B cell (primary cell): ENCODE measurements at places on chromosomes 7 and 10.
A peak's percentile ranks its signal among the peaks of the same experiment; 100 is the strongest.

GRCh38 chr10:28719789-28720436, 42.6 kb downstream of the BAMBI start:
- no peak for DNase-seq

DNA sequence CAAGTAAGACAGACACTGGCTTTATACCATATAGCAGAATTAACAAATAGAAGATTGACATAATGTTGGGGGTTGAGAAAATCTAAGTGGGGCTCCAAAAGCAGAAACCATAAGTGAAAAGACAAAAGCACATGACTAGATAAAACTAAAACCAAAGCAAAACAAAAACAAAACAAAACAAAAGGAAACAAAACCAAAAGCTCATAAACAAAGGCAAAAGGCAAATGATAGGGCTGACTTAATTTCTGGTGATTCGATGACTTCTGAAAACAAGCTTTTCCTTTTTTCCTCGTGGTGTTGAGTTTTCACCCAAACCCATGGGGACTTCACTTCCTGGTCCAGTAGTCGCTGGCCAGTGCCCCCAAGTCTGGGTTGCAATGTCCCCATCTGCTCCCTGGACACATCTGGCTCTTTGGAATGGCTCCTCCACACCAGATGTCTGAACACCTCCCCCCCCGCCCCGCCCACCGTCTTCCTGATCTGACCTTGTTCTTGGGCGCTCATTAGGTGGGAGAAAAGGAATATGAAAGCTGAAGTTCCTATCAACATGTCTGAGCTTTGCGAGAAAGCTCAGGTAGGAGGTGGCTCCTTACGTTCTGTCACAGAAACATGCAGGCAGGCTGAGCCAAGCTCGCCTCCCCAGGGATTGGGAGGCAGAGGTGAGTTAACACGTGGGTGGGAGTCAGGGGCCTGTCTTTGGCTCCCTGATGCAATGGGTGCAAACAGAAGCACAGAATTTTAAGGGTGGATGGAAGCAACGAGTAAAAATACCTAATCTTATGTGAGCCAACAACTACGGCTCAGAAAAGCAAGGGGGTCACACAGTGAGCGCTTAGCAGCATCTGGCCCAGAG, 121.0 kb downstream of the NEURL1 start:
- DNase-seq = no peak

DNA sequence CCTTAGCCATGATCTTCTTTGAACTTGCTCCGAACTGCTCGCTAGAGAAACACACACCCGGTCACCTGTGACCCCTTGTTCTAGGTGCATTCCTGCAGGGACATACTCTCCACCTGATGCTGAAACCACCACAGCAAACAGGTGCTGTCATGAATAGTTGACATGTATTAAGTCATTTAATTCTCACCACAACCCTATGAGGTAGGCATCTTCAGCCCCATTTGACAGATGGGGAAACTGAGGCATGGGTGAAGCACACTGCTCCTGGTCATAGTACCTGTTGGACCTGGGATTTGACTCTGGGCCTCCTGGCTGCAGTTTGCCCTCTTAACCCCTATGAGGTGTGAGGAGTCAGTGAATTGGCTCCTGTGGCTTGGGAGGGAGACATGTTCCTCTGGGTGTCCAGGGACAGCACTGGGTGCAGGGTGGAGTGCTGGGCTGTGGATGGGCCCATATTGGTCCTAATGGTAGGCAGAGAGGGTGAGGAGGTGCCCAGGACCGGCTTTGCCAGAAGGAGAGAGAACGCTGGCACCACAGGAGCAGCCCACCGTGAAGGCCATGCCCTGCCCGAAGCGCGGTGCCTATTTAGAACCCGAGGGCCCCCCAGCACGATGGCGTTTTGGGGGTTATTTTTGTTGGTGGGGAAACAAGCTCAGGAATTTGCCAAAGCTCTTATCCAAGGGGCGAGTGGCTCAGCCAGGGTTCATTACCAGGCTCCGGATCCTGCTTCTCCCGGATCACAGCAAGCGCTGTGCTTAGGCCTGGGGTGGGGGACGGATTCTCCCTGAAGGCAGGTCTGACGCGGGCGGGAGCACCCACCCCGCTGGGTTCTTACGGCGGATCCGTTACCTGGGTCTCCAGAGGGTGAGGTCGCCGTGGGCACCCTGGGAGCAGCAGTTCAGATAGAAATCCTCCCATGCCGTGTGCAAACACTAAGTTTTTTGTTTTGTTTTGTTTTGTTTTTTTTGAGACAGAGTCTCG, 52.3 kb downstream of the GLRX3 start:
- DNase-seq = no peak

DNA sequence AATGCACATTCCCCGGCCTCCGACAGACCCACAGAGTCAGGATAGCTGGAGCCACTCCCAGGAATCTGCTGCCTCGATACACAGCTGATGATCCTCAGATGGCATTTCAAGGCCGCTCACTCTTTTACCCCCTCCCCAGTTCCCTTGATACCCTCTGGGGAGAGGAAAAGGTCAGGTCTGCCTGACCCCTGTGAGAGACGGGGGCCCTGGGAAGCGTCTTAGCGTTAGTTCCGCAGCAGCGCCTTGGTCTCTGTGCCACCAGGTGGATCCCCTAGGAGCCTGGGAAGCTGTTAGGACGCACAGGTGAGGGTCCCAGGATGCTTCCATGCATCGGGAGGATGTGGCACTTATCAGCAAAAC, 420.5 kb upstream of the FOXK1 start:
- no peak for DNase-seq

DNA sequence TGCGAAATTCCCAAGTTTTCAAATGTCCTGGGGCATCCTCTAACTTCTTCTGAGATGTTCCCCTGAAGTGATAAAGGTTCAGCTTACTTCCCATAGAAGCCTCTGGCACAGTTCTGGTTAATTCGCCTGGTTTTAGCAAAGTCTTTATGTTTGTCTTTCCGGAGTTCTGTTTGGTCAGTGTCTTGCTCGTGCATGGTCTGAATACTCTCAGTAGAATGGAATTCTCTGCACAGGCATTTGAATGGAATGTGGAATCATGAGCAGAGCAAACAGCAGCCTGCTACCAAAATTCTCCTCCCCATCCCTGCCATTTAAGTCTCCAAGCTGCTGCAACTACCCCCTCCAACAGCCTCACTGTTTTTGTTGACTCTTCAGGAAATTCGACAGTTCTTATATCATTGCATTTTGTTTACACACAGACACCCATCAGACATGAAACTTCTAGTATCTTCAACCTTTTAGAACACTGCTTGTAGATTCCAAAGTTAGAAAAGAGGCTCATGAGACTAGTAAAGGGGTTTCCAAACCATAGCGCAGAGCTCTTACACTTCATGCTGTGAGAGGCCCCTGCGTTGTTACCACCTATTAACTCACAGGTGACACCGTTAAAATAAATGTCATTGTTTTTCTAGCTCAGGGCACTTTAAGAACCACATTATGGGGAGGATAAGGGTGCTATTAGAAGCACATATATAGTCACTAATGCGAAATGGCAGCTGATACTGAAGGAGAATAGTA, 129.7 kb downstream of the PLCE1 start:
- no peak for DNase-seq

- no peak for DNase-seq
Observed at GRCh38 chr7:30986738-30987137, 23.0 kb downstream of the GHRHR start.

DNA sequence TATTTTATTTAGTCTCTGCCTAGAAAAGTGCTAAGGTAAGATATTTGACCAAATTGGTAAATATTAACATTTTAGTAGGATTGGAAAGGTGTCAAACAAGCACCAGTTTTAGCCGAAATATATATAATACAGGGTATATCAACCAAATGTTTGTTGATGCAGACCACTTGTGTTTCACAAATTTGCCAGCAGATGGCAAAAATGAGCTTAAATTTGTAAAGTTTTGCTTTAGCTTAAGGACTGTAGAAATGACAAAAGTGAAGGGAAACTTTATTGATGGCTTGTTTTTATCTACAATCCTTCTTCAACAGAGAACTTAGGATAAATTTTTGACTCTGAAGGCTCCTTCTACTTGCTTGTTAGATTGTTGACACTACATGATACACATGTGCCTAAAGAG, 4.8 kb upstream of the POLR1F start:
- DNase-seq = peak; percentile 69

DNA sequence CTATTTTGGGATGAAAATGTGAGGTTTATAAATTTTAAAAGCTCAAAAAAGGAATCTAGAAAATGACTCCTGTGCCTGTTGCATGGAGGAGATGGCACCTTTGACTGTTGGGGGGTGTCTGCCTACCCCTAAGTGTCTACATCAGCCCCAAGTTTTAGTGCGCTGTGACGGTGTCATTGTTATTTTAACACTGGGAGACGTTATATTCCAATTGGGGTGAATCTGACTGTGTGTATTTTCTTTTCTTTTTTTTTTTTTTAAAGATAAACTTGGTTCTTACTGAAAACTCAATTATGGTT, 517 bp downstream of the SRGN start:
- peak; percentile 12 for DNase-seq

- DNase-seq = no peak
Observed at GRCh38 chr7:127914693-127915092, 116.5 kb downstream of the LRRC4 start.

- peak; percentile 42 for DNase-seq
Observed at GRCh38 chr7:362402-363096, 72.6 kb downstream of the FOXL3 start.

- DNase-seq = no peak
Observed at GRCh38 chr10:72083790-72084459, 4.4 kb downstream of the SPOCK2 start.

DNA sequence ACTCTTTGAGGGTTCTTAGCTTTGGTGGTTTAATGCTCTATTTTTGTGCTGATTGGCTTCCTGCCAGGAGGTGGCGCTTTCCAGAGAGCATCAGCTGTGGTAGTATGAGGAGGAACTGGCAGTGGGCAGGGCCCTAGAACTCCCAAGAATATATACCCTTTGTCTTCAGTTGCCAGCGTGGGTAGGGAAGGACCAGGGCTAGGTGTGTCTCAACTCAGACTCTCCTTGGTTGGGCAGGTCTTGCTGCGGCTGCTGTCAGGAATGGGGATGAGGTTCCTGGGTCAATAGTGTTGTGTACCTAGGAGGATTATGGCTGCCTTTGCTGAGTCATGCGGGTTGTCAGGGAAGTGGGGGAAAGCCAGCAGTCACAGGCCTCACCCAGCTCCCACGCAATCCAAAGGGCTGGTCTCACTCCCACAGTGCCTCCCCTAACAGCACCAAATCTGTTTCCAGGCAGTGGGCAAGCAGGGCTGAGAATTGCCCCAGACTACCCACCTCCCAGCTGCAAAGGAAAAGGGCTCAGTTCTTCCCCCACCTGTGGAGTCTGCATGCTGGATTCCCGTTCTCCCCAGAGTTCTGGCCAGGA, 191.5 kb downstream of the PHTF2 start:
- no peak for DNase-seq

DNA sequence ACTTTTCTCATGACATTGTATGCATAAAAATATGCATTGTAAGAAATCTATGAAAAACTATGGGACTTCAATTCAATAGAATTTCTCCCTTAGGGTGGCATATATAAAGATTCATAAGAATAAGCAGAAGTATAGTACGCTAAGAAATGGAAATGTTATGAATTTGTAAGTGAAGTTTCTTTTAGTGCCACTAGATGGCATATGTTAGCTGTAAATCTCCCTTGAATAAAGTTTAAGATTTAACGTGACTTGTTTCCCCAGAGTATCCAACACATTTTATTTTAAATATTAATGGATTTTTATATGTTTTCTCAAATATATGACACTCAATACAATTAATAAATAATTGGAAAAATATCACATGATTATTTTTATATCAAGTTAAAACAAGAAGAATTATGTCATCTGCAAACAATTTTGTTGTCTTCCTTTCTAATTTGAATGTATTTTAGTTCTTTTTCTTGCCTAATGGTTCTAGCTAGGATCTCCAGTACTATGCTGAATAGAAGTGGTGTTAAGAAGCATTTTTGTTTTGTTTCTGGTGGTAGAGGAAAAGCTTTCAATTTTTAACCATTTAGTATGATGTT, 287.2 kb downstream of the HGF start:
- DNase-seq = peak; percentile 10

DNA sequence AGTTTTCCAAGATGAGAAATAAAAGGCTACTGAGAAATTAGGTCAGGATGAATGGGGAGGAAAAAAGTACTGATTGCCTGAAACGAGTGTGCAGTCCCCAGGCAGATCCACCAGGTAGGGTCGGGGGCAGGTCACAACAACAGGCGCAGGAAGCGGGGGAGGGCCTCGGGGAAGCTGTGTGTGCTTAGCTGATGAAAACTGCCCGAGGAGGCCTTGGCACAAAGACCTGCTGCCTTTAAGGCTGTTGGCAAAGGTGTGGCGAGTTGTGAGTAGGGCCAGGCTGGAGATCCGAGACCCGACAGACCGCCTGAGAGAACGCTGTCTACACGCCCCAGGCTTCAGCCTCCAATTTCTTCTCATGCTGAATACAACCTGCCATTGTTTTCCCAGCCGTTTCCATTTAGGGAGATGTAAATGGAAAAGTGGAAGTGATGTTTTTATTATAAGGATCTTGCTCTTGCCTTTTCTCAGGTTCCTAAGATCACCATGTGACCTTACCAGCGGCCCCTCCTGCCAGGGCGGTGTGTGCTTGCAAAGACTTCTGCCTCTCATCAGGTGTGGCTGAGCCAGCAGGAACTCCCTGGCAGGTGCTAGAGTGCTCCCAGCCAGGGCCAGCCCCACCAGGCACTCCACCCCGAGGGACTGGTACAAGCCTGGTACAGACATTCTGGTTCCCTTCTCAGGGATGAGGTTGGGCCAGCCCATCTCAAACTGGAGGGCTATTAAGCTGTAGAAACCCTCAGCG, 60.8 kb downstream of the DLG5 start:
- no peak for DNase-seq

- no peak for DNase-seq
Observed at GRCh38 chr10:93417266-93417665, 64.9 kb downstream of the MYOF start.

DNA sequence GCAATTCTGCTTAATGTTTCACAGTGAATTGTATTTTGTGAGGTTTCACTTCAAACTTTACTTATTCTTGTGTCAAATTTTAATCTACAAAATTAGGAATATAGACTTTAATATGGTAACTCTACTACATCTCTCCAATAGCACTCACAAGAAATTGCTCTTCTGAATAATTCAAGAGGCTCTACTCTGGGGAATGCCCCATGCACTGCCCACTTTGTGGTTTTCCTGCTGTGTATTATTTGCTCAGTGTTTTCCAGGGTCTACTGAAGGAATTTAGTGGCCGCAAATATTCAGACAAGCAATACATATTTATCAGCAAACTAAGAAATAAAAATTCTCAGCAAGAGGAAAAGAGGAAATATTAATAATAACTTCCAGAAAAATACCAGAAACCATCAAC, 611.4 kb downstream of the TNS3 start:
- DNase-seq = no peak

DNA sequence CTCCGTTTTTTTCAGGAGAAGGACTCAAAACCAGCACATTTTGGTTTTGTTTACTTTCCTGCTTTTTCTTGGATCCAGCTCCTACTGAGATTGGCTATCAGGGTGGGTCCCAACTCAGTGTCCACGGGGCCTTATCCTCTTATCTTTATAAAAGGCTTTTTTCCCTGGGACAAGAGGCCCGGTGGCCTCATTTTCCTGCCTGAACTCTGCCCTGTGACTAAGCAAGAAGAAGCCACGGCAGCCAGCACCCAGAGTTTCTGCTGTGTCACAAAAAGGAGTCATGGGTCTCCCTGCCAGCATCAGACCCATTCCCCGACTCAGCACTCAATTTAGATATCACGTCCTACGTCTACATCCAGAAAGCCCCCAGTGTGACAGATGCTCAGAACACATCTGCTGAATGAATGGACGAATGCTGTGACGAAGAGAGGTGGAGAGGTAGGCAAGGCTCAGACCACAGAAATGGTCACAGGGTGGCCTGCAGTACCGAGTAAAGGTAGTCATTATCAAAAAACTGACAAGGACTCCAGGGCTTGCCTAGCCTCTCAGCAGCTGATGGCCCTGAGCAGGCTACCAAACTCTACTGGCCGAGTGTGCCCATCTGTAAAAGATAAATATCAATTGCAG, 16.7 kb downstream of the DLG5 start:
- no peak for DNase-seq
